Cerebellar nuclear complex (tissue), 1 donor: ENCODE measurements at places on chromosomes 3 and 15.

DNA sequence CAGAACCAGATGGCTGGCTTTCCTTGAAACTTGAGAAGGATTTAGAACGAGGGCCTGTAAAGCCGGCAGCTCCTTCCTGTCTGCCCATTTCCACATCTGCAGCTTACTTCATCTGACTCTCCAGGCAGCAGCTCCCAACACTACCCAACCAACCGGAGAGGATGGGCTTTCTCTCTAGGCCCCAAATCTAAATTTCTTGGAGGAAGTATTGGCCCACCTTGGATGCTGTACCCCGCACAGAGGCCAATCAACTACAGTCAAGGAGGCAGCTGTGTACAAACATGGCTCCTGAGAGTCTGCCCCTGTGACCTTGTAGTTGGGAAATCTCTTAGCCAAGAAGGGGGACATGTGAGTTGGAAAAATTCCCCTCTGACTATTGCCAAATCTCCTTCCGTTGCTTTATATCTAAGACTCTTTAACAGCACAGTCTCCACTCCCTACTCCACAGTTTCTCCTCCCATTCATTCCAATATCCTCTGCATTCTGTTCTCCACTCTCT, 8.0 kb upstream of the ACAP2 start:
- no peak for DNase-seq

DNA sequence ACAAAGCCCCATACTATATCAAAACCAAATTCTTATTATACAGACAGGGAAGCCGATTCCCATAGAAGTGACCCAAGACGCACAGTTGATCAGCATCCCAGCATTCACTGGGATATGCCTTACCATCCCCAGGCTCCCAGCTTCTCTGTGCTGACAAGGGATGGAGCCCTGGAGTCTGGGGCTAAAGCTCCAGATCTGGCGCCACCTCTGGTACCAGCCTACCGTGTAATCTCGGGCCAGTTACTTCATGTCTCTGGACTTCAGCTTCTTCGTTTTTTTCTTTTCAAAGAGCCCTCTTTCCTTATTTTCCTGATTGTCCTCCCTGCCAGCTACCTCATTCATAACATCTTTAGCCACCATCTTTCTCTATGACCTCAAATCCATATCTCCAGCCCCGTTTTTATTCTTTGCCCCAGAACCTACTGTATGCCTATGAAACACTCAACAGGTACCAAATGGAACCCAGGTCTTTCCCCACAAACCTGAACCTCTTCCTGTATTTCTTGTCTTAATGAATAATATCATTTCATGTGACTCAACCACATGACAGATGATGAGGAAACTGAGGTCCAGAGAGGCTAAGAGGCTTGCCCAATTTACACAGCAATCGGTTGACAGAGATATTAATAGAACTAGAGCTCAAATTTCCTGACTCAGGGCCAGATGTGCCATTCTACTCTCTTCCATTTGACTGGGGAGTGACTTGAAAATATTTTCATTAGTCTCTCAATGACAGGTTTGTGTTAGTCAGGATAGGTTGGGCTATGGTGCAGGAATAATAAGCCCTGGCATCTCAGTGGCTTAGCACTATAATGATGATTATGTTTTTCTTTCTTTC, 85.4 kb upstream of the TLE3 start:
- DNase-seq = no peak

DNA sequence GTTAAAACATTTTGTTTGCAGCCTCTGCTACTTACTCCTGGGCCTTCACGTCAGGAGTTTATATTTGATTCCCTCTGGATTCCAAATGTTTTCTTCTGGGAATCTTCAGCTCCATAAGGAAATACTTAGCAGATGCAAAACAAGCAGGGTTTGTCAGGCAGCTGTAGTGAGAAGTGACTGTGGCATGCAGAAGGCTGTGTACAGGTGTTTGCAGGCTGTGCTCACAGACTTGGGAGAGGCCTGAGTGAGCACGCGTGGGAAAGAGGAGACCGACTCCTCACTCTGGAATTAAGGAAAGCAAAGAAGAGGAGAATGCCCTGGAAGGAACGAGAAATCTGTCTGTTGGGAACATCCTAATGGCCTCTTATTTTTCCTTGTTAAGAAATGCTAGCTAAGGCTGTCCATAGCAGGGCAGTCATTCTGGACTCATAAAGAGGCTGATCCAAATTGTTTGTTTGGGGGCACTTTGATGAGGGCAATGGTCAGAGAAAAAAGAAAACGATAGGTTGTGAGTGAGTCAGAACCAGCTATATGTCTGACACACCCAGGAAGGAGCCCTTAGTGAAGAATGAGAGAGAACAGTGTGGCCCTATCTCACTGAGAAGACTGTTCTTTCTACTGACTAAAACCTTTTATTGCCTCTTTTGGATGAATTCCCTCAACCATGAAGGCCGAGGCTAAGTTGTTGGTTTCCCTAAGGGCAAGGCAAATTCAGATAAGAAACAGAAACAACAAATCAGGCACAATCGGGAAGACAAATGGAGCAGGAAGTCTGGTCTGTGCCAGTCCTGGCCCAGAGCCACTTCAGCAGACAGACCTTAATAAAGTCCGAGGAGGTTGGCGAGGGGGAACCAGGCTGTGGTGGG, 82.6 kb downstream of the TGFBR2 start:
- no peak for DNase-seq

DNA sequence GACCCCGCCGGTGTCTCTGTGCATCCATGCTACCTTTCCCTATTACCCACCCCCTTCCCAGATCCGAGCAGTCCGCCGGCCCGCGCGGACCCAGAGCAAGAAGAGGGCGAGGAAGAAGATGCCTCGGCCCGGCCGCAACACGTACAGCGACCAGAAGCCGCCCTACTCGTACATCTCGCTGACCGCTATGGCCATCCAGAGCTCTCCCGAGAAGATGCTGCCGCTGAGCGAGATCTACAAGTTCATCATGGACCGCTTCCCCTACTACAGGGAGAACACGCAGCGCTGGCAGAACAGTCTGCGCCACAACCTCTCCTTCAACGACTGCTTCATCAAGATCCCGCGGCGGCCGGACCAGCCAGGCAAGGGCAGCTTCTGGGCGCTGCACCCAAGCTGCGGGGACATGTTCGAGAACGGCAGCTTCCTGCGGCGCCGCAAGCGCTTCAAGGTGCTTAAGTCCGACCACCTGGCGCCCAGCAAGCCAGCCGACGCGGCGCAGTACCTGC, 788 bp downstream of the FOXB1 start:
- no peak for DNase-seq

GRCh38 chr3:35864871-35865270, 225.5 kb downstream of the ARPP21 start:
- no peak for DNase-seq

DNA sequence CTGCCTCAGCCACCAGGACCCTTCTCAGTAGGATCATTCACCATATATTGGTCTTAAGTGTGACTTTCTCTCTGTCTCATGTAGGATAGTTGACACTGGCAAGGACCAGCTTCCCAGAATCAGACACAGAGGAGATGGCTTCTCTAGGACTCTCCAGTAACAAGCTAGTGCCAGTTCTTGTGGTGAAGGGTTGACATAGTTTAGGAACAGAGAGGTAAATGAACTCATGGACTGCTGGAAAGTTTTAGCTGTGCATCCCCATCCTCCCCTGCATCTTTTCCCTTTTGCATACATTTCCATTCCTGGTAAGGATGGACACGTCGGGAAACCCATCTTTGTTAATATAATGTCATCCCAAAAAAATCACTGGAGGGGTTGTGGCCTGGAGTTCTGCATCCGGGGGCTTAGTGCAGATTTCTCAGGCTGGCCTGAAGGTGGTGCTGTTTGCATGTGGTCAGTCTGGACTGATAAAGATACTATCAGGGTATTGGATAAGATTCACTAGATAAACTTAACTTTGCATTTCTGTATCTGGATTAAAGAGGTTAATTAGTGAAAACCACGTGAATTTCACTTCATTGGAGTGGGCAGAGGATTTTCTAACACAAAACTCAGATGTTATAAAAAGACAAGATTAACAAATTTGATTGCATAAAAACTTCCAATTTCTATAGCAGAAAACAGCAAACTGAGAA, 110.8 kb downstream of the TBC1D2B start:
- peak; percentile 11 for DNase-seq

- DNase-seq = no peak
Measured at GRCh38 chr3:64216274-64217147, 8.8 kb downstream of the PRICKLE2 start.

GRCh38 chr15:80160570-80161156, 7.9 kb downstream of the FAH start:
- DNase-seq = no peak

DNA sequence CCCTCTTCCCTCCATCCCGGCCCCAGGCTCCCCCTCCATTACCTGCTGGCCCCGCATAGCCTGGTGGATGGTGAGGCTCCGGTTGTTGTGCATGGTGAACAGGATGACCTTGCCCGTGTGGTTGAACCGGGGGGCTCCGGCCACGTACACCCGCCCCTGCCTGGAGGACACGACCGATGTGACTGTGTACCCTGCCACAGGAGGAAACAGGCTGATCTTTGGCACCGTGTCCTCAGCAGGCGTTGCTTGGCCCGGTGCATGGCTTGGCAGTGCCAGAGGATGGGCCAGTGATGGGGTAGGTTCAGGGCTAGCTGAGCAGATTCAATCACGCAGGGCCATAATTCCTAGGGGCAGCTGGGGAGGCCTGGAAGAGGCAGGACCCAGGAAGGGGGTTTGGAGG, 58.1 kb downstream of the FEM1B start:
- peak; percentile 12 for DNase-seq

DNA sequence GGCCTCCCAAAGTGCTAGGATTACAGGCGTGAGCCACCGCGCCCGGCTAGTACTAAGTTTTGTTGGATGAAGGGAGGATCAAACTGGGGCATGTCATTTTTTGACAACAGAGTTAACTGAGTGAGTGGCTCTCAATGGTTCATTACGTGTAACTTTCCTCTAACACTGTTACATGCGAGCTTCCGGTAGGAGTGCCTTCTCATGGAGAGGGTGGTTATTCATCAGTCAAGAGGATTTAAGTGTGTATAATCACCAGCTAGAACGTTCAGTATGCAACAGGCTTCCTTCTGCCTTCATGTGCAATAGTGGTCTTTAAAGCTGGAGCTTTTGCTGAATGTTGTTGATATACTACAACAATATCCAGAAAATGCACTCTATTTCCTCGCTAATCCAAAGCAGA, 19.1 kb upstream of the GOLGA8A start:
- DNase-seq = no peak

DNA sequence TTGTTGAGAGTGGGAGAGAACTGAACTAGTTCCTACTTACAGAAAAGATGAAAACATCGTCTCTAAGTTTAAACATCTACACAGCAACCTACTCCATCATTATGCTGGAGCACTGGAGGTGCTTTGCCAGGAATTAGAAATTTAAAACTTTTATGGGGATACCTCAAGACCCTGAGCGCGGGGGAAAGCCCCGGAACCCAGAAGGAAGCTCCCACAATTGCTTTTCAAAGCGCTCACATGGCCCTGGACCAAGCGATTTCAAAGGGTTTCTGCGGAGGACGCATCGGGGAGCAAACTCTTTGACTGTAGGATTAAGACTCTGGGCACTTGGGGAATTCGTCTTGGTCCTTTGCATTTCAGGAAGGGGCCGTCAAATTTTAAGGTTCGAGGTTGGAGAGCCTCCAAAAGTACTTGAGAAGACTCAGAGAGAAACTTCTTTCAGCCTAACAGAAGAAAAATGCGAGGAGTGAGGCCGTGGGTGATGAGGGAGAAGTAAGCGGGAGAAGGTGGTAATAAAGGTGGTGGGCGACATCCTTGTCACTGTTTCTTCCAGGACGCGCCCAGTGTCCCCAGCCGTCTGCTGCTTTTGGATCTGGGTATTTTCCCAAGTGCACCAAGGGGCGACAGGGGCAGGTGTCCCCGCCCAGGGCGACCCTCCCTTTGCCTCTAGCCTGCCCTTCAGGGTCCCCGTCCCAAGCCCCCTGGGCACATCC, 591 bp downstream of the PROK2 start:
- DNase-seq = no peak

GRCh38 chr15:71333839-71334238, 218.6 kb downstream of the THSD4 start:
- DNase-seq = no peak

DNA sequence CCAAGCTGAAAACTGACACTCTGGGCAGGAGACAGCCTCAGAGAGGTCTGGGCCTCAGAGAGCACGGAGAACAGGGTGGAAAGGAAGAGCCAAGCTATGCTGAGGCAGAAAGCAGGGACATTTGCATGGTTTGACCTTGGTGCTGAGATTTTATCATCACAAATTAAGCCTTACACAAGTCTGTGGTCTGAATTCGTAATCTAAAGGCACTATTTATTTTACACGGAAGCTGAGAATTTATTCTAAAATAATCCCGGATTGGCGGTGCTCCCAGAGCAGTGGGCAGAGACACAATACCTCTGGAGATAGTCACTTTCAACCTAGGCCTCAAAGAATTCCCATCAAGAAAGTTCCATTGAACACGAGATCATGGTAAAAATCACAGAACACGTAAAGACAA, 47.5 kb downstream of the CFAP92 start:
- no peak for DNase-seq

- DNase-seq = no peak
Measured at GRCh38 chr3:43587303-43587702, 34.5 kb downstream of the ANO10 start.

DNA sequence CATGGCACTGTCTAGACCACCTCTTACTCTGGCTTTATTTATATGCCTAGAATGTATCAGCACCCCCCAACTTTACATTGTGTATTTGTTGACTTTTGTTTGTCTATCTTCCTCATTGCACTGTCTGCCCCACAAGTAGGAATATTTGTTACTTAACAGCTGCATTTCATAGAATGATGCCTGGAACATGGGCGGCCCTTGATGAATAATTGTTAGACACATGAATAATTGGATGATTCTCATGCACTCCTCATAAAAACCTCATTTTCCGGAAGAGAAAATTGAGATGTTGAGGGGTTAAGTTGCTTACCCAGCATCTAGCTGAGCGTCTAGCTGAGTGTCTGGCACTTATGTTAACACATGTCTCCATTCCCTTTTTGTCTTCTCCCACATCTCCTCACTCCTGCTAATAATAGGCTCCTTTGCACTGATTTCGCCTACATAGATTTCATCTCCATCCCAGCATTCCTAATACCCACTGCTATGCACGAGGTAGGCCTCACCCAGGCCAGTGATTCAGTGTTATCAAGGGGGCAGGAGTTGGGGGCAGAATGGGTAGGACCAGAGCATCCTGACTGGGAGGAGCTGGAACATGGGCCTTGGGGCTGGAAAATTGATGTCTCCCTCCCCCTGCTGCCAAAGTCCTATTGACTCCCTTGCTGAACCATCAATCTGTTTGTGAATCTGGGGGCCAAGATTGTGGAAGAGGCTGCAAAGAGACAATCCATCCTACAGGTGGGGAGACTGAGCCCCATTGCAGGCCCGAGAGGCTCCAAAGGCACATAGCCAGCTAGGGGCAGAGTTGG, 7.8 kb upstream of the WNT7A start:
- no peak for DNase-seq
